ENCODE measurements at places on chromosomes 12 and 14.

DNA sequence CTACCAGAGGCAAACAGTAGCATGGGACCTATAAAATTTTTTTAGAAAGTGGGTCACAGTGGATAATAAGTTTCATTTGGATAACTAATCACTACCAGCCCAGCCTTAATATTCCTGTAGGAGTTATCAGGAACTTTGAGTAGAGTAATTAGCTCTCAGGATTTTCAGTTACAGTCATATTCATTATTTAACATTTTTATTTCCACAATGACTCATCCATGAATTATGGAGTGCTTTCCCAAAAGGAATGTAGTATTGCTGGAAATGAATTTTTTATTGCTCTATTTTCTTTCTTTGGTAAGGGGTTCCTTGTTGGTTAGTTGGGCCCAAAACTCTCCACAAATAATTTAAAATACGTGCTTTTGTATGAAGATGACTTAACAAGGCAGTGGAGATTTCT is 53.7 kb downstream of the ERC1 start:
- no peak for DNase-seq

DNA sequence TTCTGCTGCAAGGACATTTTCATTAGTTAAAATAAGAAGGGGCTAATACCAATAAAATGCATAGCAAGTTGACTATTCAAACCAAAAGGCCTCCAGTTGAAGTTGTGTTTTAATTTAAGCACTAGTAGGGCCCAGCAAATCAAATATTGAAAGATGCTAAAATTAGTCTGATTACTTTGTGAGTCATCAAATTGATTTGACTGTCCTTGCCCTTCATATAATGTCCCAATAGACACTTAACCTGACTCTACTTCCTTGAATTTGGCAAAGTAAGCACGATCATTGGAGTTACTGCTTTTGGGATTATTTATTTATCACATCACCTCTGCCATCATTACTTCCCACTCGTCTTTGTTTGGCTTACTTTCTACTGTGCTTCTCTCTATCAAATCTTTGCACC is 798.5 kb downstream of the DIO2 start:
- no peak for DNase-seq

DNA sequence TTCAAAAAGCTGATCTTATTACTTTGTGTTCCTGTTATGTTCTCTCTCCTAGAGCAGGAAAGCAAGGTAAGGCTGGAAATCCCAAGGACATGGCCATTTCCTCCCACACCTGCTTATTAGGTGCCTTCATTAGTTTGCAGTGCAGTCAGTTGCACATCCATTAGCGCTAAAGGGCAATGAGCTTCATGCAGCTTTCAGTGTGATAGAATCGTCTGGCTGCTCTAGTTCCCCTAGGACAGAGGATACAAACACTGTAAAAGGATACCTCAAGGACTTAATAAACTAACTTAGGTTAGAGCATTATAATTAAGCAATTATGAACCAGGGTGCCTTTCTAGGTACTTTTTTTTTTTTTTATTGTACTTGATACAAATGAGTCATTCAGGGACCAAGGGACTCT is 21.1 kb downstream of the TMEM117 start:
- no peak for DNase-seq

DNA sequence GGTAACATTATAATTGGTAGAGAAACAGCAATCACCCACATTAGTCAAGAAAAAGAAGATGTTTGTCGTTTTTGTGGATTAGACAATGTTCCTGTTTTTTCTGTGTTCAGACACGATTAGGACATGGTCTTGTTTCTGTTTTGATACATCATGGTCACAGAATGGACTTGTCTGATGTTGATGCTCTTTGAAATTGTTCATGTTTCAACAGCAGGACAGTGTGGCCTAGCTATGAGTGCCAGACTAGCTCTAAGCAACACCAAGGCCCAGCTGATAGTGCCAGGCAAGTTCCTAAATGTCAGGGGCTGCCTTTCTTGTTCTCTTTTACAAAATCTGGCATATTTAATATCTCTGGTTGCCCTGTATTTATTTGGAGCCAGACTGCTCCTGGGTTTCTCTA is 40.9 kb upstream of the TOMM20L start:
- no peak for DNase-seq

GRCh38 chr14:93132472-93133065 is 16.8 kb upstream of the ITPK1 start:
- DNase-seq, result no peak

GRCh38 chr12:112349431-112349830 is 32.8 kb downstream of the HECTD4 start:
- no peak for DNase-seq

GRCh38 chr12:52495389-52495788 is 2.3 kb upstream of the KRT6A start:
- DNase-seq, result peak; percentile 63

DNA sequence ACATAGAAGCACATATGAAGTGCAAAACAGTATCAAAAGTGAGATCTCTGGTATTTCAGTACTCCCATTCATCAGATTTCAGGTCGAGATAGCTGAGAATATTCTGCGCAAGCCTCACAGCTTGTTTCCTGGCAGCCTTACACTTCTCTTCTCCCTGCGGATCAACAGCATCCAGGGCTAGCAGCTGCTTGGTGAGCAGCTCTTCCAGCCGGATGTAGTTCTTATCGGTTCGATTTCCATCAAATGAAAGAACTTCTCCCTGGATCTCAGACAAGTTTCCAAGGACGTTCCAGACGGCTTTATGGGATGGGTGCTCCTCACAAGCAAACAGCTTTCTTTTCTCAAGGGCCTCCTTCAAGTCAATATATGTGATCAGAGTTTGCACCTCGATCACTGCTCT is 2.7 kb downstream of the BAG5 start:
- DNase-seq, result no peak

DNA sequence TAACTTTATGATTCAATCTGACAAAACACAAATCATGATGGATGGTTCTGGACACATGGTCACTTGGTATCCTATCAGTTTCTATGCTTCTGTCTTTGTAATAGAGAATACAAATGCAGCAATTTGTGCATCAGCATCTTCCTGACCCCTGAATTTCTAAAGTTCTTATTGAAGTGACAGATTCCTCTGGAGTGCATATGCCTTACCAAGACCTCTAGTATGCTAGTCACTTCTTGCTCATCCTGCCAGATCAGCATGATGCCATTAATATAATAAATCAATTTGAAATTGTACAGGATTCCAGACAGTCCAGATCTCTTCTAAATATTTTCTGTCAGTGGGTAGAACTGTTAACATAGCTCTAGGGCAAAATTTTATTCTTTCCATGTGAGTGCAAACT is 40.6 kb upstream of the GLIPR1 start:
- DNase-seq, result no peak

DNA sequence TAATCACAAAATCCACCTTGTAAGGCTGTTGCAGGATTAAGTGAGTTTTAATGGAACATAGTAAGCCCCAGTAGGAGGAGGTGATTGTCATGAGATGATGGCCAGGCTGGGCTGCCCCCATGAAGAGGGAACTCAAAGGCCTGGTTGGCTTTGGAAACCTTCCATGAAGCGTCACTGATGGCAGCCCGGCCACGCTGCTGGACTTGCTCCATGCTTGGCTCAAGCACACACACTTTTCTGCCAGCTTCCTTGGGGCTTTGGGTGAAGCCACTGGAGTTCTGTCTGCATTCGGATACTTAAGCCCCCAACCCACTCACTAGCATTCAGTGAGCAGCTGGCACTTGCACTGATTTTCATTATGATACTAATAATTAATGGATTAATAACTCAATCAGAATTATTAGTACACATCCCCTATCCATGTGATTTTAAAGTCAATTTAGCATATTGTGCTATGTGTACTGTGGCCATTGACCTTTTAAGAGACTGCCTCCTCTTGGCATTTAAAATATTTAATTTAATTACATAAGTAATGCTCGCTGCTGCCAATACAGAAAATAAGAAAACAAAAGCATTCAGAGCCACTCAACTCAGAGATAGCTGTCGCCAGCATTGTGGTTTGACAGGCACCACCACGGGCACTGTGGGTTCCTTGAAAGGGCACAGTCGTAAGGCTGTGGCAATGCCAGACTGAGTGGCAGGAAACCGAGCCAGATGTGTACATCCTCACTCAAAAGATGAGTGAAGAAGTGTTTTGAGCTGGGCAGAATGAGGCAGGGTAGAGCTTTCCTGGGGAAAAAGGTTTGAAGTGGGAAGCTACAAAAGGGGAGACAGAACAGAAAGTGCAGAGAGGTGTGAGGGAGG is 15.9 kb downstream of the KRT85 start:
- no peak for DNase-seq

DNA sequence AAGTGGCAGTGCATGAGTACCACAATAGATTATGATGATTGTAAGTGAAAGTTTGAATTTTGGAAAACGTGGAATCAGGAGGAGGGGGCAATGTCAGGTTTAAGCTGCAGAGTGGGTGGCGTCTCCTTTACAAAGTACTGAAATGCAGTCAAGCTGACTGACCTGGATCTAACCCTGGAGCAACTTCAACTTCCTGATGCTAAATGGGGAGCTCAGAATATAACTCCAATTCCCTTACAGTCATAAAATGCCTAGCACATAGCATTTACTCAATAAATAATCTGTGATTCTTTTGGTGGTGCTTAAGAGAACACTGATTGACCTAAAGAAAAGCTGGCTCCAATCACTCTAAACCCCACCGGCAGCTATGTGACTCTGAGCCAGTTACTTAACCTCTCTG is 38.5 kb downstream of the CCDC60 start:
- DNase-seq, result no peak

- DNase-seq, result no peak
Measured at GRCh38 chr12:116520801-116521471, 38.2 kb upstream of the MAP1LC3B2 start.

GRCh38 chr12:128971802-128972201 is 118.5 kb downstream of the GLT1D1 start:
- peak; percentile 82 for DNase-seq

GRCh38 chr14:78592616-78593219 is 422.5 kb downstream of the NRXN3 start:
- DNase-seq, result no peak

GRCh38 chr14:65238456-65238855 is 136.1 kb upstream of the MAX start:
- DNase-seq, result no peak

DNA sequence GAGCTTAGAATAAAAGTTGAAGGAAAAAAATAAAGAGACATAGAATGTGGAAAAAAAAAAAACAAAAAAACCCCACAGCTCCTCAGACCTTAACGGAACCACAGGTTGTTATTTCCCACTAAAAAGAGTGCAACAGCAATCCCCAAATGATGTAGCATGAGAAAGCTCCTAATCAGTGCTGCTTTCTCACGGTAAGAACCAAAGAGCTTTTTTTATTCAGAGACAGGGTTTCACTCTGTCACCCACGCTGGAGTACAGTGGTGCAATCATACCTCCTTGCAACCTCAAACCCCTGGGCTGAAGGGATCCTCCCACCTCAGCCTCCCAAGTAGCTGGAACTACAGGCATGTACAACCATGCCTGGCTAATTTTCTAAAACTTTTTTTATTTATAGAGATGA is 13.3 kb downstream of the NDUFA12 start:
- DNase-seq, result no peak

- DNase-seq, result no peak
Measured at GRCh38 chr14:77055306-77055705, 26.8 kb upstream of the IRF2BPL start.

DNA sequence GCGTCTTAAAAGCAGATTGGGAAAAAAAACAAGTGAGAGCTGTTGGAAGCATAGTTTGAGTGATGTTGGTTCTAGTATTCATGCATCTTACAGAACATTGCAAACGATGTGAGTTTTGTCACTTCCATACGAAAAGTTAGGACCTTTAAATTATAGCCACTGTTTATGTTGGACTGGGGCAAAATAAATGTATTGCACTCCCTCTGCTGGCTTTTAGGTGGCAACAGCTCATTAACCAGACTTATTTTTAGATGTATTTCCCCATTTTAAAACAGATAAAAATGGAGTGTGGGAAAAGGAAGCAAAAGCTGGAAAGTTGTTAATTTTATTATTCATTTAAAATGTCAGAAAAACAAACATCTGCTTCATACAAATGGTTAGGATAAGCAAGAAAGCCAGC is 111.9 kb downstream of the LGR5 start:
- DNase-seq, result no peak

DNA sequence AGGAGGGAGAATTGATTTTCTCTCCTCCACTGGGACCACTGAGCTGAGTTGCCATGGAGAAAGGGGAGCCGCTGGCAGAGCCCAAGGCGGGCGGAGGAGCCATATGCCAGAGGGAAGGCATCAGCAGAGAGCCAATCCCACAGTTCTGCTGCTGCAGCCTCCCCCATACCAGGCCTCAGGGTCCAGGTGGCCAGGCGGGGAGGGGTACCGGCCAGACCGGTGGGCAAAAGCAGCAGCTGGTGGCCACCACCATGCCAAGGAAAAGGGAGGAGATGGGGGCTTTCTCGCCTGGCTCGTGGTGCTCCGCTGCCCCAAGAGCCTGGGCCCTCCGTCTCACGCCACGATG is 72.8 kb downstream of the PITPNM2 start:
- DNase-seq, result no peak

DNA sequence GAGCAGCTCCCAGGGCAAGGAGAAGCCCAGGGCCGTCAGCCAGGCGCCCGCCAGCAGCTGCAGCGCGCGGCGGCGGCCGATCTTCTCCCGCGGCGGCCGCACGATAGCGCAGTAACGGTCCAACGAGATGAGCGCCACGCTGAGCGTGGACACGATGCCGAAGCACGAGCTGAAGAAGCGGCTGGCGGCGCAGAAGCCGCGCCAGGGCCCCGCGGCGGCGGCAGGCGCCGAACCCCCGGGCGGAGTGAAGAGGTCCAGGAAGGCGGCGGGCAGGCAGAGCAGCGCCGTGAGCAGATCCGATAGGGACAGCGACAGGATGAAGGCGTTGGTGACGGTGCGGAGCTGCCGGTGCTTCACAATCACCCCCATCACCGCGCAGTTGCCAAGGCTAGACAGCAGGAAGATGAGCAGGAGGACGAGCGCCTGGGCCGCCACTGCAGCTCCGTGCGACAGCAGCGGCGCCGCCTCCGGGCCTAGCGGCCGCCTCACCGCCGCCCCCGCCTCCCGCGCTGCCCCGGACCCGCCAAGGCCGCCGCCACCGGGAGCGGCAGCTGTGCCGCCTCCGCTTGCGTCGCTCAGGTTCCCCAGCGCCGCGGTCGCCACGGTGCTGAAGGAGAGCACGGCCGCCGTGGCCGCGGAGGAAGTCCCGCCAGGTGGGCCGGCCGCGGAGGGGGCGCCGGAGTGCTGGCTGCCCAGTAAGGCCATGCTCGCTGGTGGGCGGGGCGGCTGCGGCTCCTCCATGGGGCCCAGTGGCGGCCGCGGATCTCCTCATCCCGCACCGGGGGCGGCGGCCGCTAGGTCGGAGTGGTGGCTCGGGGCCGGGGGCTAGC is 479 bp downstream of the GPR135 start:
- DNase-seq, result peak; percentile 43

- DNase-seq, result no peak
Measured at GRCh38 chr12:51012570-51013236, 13.5 kb downstream of the SLC11A2 start.

DNA sequence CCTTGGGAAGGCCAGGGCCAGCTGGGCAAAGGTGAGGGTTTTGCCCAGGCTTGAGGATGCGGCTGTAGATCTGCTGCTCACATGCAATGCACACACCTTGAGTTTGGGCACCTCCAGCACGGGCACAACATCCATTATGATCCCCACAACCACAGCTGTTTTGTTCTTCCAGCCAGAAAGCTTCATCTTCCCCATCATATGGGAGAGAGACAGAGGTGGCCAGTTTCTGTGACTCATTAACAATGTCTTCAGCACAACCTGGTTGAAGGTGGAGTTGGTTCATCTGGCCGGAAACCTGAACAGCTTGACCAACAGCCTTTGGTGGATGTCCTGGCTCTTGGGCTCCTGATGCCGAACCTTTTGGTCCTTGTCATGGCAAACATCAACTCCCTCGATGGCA is 163.7 kb upstream of the CCND2 start:
- DNase-seq, result no peak
